ENCODE measurements at places on chromosomes 4 and X. TPM values are rescaled to one million over a fixed set of nuclear protein-coding genes. Genes with fewer than 3 reads are reported as not detected.

Gene TMEM192
- 22.7 TPM for total RNA-seq

Gene GYPA
- total RNA-seq: not detected

Gene FAM156B
- 0.66 TPM for total RNA-seq

Gene EDA
- 1.1 TPM for total RNA-seq

Gene TLL1
- total RNA-seq: 0.93 TPM

Gene NSUN7
- not detected for total RNA-seq

Gene ZNF141
- 1.2 TPM for total RNA-seq

All from H4 (cell line).